ENCODE measurements at places on chromosomes 1 and 21. TPM values are rescaled to one million over a fixed set of nuclear protein-coding genes. Genes with fewer than 3 reads are reported as not detected.

GRCh38 chr1:2830761-2831425 is 29.4 kb upstream of the TTC34 start:
- no peaks in the 10 kb centered on the region for H3K4me1 ChIP-seq
- no peak overlapping the region for H3K27ac ChIP-seq
- no peak overlapping the region for H3K4me3 ChIP-seq

DNA sequence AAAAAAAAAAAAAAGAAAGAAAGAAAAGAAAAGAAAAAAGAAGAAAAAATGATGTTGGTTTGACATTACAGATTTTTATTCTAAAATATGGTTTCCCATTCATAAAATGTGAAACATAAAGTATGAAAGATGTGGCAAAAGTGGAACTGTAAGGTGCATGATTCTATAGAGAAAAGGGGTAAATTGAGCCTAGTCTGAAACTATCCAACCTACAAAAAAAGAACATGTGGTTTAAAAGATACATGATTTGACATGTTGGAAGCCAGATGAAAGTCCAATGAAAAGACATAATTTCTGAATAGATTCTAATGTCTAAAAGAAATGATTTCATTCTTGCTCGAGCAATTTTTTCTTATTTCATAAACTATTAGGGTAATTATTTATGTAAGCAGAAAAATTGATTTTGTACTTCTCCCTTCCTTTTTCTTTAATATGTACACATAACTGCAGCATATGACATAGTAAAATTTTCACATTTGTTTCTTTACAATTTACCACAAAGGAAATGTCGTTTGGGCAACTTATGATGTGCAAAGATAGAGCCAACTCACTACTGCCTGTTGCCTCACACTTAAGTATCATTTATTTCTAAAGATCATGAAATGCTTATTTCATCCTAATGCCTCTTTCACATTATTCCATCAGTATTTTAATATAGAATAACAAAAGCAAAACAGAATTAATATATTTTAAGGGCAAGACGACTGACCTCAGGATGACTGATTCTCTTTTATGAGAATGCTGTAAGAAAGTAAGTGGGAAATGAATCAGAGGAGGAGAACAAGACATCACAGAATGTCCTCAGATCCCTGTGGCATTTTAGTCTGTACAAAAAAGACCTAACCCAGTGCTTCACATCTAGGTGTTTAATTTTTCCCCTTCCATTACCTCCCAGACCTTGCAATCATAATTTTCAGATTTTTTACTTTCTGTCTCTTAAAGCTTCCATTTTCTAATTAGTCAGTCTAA is 165.8 kb upstream of the HMCN1 start:
- no peak for DNase-seq
- H3K36me3 ChIP-seq: no peaks in the 10 kb centered on the region
- H3K27ac ChIP-seq: no peak overlapping the region
- H3K27me3 ChIP-seq: no peaks in the 10 kb centered on the region
- H3K4me1 ChIP-seq: no peaks in the 10 kb centered on the region
- no peak overlapping the region for H3K4me3 ChIP-seq

GRCh38 chr1:67604778-67605177 is 80.2 kb upstream of the GADD45A start:
- no peak for DNase-seq
- H3K4me3 ChIP-seq: no peak overlapping the region

DNA sequence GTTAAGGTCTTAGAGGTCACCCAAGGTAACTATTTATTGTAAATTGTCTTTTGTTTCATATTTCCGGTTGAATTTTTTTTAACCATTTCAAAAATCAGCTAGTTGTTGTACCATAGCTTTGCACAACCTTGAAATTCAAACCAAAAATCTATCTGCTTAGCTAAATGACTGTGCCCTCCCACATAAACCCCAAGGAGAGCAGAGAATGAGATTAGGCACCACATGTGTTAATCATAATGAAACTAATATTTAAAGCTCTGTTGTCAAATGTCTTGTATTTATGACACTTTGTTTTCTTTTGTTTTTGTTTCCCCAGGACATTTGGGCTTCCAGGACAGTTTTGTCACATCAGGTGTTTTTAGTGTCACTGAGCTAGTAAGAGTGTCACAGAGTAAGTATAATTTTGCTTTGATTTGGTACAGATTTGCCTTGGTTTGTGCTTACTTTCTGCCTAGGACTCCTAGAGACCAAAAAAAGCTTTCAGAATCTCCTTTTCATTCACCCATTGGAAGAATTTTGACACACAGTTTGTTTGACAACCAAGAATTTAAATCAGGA is 249.9 kb downstream of the NFIA start:
- no peak for DNase-seq
- no peaks in the 10 kb centered on the region for H3K27me3 ChIP-seq
- no peak overlapping the region for H3K27ac ChIP-seq
- H3K4me3 ChIP-seq: no peak overlapping the region
- H3K36me3 ChIP-seq: no peaks in the 10 kb centered on the region
- H3K4me1 ChIP-seq: no peaks in the 10 kb centered on the region

The SEC16B gene
- 8.6 TPM for total RNA-seq

DNA sequence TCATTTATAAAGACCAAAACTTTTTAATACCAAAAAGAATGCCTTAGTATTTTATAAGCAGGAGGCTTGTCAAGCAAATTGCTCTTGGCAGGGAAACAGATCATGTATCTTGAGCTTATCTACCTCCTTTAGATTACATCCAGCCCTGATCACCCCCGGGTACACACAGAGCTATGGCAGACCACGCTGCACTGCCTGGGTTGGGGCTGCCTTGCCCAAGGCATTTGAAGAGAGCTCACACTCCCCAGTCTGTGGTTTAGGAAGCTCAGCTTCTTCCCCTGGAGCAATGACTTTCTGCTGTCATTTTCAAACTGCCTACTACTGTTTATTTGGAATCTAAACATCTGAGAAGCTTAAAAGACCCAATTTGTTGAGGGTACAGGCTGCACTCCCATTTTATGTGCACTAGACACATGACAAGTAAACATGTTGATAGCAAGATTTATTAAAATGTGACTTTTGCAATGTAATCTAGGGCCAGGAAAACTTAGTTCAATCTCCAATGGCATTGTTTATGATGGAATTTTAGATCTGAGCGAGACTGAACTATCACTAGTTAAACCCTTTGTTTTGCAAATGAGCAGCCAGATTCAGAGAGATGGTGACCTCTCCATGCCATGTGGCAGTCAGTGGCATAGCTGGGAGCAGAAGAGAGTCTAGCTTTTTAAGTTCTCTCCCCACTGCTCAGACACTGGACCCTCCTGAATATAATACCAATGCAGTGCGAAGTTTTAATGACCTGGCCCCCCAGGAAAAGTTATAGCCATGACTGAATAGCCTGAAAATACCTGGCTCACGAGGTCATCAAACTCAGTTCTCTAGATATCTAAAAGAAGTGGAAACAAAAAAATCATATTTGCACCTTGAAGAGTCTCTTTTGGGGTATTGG is 214.9 kb downstream of the HLX start:
- H3K4me3 ChIP-seq: no peak overlapping the region
- no peak overlapping the region for H3K27ac ChIP-seq
- no peak for DNase-seq
- no peaks in the 10 kb centered on the region for H3K4me1 ChIP-seq

Measured in ascending aorta (tissue), 2 donors.